Bronchial smooth muscle cell (primary cell): ENCODE measurements at places on chromosomes 13 and 19. TPM values are rescaled to one million over a fixed set of nuclear protein-coding genes. Genes with fewer than 3 reads are reported as not detected.

SELENOV gene
- not detected in 2 replicates for total RNA-seq

TPRX2 gene
- not detected in 2 replicates for total RNA-seq

SIGLEC8 gene
- not detected in 2 replicates for total RNA-seq

FUT2 gene
- total RNA-seq = 0.17 TPM in 1 of 2 replicates, not detected in the other

DHRS12 gene
- total RNA-seq = 2.7 and 6.0 TPM in 2 replicates

MYBPC2 gene
- total RNA-seq = under 0.01 TPM in 2 replicates

SWSAP1 gene
- 0.09 and 0.47 TPM in 2 replicates for total RNA-seq

CRYL1 gene
- 24.3 and 27.9 TPM in 2 replicates for total RNA-seq

ZNF112 gene
- total RNA-seq = 9.3 and 9.4 TPM in 2 replicates

U2AF1L4 gene
- 10.7 and 10.9 TPM in 2 replicates for total RNA-seq

SMIM17 gene
- total RNA-seq = 0.32 TPM in 1 of 2 replicates, not detected in the other

AKAP8L gene
- 61.3 and 83.0 TPM in 2 replicates for total RNA-seq

PRODH2 gene
- total RNA-seq = not detected in 2 replicates

KIRREL2 gene
- total RNA-seq = 0.09 TPM in 1 of 2 replicates, not detected in the other

LRRC25 gene
- 0.16 and 0.34 TPM in 2 replicates for total RNA-seq

LGI4 gene
- total RNA-seq = 0.47 and 0.52 TPM in 2 replicates

GAPDHS gene
- not detected in 2 replicates for total RNA-seq

CGB5 gene
- 0.16 TPM in 1 of 2 replicates, not detected in the other for total RNA-seq

ZFP14 gene
- total RNA-seq = 5.0 and 6.0 TPM in 2 replicates

LILRA2 gene
- total RNA-seq = not detected in 2 replicates

SHISA7 gene
- total RNA-seq = not detected in 2 replicates

MBD3L2B gene
- not detected in 2 replicates for total RNA-seq

ZNF709 gene
- total RNA-seq = 3.2 and 3.8 TPM in 2 replicates

FXYD7 gene
- total RNA-seq = 0.17 TPM in 1 of 2 replicates, not detected in the other

ZNF471 gene
- 4.9 and 5.8 TPM in 2 replicates for total RNA-seq

ONECUT3 gene
- not detected in 2 replicates for total RNA-seq

NLRP12 gene
- total RNA-seq = not detected in 2 replicates

ZNF492 gene
- total RNA-seq = 0.16 TPM in 1 of 2 replicates, not detected in the other

AMER2 gene
- under 0.01 TPM in 1 of 2 replicates, not detected in the other for total RNA-seq

SEMA6B gene
- 0.09 and 0.32 TPM in 2 replicates for total RNA-seq
